ENCODE measurements at places on chromosomes 4 and X.

DNA sequence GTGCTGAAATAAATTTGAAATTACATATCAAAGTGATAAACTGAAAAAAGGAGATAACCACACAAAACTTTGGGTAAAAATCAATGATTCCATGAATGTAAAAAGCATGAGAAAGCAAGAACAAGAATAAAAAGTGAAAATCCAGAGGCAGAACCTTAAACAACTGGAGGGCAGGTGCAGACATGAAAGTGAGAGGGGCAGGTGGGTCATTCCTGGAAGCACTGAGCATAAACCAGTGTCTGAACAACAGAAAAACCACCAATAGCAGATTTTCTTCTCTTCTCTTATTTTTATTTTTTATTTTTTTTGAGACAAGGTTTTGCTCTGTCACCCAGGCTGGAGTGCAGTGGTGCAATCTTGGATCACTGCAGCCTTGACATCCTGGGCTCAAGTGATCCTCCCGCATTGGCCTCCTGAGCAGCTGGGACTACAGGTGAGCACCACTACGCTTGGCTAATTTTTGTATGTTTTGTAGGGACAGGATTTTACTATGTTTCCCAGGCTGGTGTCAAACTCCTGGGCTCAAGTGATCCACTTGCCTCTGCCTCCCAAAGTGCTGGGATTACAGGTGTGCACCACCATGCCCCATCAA, 46.8 kb upstream of the GPR78 start:
- DNase-seq, result no peak

GRCh38 chrX:41118156-41118555, 32.9 kb downstream of the USP9X start:
- DNase-seq, result no peak

GRCh38 chr4:3355266-3355748, 62.5 kb downstream of the RGS12 start:
- DNase-seq, result no peak

DNA sequence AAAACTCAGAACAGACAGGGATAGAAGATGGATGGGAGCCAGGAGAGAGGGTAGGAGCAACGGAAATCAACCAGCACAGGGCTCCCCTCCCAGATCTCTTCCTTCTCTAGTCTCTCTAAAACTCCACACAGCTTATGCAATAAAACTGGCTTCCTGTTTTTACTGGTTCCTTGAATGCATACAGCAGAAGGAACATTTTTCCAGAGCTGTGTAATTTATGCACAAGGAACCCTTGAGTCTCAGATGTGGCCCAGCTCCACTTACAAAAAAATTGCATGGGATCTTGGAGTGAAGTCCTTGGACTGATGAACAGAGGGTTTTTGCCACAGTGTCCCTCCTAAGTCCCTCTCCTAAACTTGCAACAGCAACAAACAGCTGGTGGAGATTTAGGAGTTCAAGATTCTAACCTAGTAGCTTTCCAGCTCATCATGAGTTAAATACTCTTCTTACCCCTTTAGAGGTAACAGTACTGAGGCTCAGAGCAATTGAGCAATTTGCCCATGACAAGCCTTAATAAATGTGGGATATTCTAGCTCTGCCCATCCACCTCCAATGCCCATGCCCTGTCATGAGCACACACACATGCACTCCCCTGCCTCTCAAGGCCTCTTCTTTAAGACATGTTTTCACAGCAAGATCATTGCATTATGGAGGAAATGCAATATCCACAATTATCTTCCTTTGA, 18.4 kb upstream of the CC2D2A start:
- no peak for DNase-seq

GRCh38 chr4:78410676-78411075, 140.9 kb upstream of the ANXA3 start:
- DNase-seq, result no peak

DNA sequence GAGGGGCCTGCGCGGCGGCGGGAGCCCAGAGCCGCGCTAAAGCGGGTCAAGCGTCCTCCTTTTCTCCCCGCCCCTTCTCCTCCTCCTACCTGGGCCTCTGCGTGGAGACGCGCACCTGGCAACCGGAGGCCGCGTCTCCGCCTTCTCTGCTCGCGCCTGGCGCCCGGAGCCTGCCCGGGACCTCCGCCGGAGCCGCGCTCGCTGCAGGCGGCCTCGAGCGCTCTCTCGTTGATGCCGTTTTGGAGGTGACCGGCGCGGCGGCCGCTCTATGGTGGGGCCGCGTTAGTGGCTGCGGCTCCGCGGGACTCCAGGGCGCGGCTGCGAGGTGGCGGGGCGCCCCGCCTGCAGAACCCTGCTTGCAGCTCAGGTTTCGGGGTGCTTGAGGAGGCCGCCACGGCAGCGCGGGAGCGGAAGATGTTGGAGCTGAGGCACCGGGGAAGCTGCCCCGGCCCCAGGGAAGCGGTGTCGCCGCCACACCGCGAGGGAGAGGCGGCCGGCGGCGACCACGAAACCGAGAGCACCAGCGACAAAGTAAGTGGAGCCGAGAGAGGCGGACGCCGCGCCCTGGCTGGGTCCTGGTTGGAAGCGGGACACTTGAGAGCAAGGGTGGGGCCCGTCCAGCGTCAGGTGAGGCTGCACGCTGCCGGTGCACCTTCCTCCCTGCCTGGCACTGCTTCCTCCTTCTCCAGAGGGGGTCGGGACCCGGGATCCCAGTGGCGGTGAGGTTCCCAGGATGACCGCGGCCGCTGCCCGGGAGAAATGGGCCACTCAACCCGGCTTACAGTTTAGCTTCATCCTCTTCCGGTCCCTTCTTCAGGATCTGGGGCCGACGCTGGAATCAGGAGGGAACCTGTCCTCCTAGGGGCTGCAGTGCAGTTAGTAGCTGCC, at the start of gene CDS1:
TSS of gene CDS1 (plus strand) at position 140 of the 888 bp plus-strand sequence. CDS start at position 415, 275 bp downstream.
- DNase-seq, result no peak

GRCh38 chrX:154409222-154409871, at the start of gene DNASE1L1:
DNASE1L1 (minus strand) TSS chrX:154409254; CDS start chrX:154405568, 3,686 bp downstream.
- DNase-seq, result no peak

DNA sequence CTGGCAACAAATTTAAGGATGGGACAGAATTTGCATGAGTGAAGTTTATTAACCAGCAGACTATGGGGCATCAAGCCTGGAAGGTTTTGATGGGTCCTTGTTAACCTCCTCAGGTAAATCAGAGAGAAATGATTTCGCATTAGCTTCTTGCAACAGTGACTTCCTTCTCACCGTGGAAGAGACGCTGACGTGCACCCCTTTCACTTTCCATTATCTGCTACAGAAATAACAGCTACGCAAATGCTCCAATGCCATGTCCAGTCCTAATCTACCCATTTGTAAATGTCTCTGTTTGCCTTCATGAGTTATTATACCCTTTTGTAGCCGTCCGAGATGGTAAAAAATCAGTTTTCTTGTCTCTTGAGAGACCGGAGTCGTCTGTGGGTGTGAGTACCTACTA, 100.3 kb downstream of the SLC34A2 start:
- DNase-seq, result no peak

- no peak for DNase-seq
Observed at GRCh38 chr4:84733343-84734033, 150.6 kb downstream of the CDS1 start.

GRCh38 chr4:91472046-91472445, 831.7 kb upstream of the GRID2 start:
- no peak for DNase-seq
